Activated CD4-positive, alpha-beta T cell treated with anti-CD3 and anti-CD28 coated beads, Interleukin-2, Interleukin-4, amounts not matched to agents 100 ng/mL and 50 ng/mL, durations not matched to agents 16 hours and 8 hours (primary cell): ENCODE measurements at places on chromosomes 7 and 10.

- DNase-seq = no peak
These were observed 27.2 kb downstream of the NUDCD3 start for GRCh38 chr7:44463169-44463808.

- DNase-seq = peak; percentile 18
These were observed 131.4 kb downstream of the PRPF18 start for GRCh38 chr10:13717936-13718772.

- DNase-seq = no peak
These were observed 54.9 kb upstream of the ABCB5 start for GRCh38 chr7:20560325-20561180.

GRCh38 chr7:56087445-56087844 is 5.3 kb downstream of the PHKG1 start:
- no peak for DNase-seq

- no peak for DNase-seq
These were observed 724.8 kb downstream of the INHBA start for GRCh38 chr7:40978047-40978446.

DNA sequence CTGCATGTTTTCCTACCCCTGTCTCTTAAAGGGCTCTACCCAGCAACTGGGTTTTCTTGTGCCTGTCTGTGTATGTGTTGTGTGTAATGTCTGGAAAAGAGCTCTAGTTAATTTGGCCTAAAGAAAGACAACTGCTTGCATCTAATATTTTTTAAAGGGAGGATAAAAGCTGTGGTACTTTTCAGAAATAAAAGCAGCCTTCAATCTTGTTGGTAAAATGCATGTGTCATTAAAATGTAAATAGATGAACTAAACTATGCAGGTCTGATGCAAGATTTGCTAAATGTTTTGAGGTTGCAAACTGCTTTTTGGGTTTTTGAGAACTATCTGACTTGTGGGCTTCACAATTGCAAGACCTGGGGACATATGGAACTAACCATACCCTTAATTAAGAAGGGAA is 445.3 kb downstream of the HTR7 start:
- no peak for DNase-seq

DNA sequence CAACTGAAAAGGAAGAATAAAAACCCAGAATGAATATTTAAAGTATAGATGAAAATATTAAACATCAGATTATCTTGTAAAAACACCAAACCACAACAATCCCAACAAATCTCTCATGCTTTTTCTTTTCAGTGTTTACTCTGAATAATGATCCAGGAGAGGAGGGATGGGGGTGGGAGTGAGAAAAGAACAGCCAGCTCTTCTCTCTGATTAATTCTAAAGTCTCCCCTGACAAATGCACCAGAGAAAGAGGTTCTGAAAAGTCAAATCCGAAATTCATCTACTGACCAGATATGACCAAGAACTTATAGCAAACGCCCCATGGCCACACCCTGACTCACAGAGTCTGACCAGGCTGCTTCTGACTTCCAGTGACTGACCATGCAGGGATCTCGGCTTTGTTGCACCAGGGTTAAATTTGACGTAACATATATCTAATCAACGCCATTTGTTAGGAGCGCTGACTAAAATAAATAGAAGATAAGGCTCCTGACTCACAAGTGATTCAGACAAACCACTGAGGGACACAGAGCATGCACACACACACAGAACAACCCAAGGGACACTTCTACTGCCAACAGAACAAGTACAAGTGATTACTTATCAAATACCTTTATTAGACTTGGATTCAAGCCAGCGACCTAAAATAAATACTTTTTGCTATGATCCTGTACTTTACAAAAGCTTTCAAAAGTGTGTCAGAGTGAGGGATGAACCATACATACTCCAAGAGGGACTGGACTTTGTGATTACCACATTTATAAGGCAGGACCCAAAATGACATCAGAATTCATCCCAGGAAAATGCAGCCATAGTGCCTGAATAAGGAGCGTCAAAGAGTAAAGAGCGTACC is 9.3 kb upstream of the SPOCK2 start:
- no peak for DNase-seq

- DNase-seq = no peak
These were observed 341.9 kb downstream of the PTPRN2 start for GRCh38 chr7:158245724-158246041.

DNA sequence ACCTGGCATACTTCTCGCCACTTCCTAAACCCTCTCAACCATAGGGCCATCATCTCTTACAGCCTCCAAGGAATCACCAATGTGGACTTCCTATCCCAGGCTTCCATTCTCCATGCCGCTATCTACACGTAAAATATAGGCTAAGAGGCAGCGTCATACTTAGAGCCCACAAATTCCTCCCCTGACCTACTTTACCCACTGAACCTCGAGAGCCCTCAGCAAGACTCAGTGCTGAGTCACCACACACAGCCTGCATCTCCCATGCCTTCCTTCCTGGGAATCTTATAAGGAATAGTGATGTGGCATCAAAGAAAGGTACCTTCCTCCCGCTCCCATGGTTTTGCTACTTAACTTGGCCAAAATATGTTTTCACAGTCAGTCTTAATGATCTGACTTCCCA is 435.6 kb upstream of the NFE2L3 start:
- no peak for DNase-seq

DNA sequence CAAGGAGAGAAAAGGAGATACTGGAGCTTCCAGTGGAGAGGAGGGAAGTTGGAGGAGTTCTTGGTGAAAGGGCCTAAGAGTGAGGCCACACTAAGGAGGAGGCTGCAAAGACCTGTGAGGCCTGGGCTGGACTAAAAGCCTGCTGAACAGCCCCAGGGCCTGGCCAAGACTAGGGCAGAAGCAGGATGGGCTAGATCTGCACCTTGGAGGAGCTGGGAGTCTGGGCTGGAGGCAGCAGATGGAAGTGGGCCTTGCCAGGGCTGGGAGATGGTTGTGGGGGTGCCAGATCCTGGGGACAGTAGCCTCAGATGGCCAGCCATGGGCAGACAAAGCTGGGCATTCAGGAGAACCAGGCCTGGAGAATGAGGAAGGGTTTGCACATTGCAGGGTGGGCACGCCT is 6.5 kb upstream of the PURB start:
- DNase-seq = no peak

DNA sequence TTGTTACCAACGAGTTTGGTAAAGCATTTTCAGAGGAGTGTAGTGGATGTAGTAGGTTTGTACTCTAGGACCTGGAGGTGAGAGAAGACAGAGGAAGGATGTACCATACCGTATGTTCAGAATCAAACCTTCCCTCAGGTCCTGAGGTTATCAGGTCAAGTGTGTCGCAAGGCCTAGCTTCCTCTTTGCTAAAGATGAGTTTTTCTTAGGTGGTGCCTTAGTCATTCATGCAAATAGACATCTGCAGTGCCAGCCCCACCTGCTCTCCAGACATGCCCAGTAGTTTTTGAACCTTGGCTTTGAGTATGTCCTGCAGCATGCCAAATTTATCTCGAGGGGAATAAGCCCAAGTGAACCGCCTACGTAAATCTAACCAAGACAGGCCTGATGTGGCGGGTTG is 71.3 kb downstream of the HDAC9 start:
- no peak for DNase-seq

DNA sequence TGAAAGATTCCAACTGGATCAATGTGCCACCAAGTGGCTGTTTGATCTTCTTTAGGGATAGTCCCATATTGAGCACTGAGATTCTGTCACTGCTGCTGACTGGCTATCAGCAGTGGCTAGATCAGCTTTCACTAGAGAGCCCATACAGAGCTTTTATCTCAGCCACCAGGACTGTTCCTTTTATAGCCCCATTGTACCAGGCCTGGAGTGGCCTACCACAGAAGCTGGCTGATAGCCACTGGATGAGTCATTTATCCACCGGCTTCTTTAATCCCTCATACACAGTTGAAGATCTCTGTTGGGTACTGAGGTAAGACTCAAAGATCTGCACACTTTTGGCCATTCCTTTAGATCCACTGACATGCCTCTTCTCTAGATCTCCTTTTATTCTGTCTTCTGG is 1101.1 kb downstream of the SORCS3 start:
- no peak for DNase-seq

- no peak for DNase-seq
These were observed 182.3 kb downstream of the PPP1R9A start for GRCh38 chr7:95089414-95090315.

DNA sequence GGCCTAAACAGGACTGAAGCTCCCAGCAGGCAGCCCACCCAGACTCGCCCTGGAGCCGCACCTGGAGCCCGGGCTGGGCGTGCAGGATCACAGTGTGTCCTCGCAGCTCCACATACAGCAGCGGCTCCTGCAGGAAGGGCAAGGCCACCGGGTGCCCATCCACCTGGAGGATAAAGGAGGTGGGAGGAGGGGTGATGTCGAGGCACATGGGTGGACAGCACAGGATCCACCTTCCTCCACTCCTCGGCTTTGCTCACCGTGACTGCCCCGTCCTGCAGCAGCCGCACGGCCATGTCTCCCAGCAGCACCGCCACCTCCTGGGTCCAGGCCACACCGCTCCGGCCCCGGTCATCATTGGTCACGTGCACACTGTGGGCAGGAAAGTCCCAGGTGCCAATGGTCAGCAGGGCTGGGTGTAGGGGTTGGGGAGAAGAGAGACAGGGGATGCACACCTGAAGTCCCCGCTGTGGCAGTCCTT is 16.8 kb downstream of the ATP6V1F start:
- DNase-seq = no peak

DNA sequence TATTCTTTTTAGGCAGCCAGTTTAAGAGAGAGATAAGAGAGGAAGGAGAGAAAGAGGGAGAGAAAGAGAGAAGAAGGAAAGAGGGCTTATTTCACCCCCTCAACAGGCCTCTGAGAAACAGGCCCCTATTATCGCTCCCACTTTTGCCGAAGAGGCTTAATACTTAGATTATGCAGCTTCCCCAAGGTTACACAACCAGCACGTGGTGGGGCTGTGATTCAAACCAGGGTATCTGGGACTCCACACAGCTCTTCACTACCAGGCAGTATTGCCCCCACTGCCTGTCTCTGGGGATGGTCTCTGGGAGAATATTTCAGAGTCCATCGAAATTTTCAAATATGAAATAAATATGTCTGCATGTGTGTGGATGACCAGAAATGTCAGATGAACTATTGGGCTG is 3.0 kb downstream of the GIMAP1 start:
- DNase-seq = no peak

- DNase-seq = no peak
These were observed 34.5 kb upstream of the BPGM start for GRCh38 chr7:134612197-134612596.

DNA sequence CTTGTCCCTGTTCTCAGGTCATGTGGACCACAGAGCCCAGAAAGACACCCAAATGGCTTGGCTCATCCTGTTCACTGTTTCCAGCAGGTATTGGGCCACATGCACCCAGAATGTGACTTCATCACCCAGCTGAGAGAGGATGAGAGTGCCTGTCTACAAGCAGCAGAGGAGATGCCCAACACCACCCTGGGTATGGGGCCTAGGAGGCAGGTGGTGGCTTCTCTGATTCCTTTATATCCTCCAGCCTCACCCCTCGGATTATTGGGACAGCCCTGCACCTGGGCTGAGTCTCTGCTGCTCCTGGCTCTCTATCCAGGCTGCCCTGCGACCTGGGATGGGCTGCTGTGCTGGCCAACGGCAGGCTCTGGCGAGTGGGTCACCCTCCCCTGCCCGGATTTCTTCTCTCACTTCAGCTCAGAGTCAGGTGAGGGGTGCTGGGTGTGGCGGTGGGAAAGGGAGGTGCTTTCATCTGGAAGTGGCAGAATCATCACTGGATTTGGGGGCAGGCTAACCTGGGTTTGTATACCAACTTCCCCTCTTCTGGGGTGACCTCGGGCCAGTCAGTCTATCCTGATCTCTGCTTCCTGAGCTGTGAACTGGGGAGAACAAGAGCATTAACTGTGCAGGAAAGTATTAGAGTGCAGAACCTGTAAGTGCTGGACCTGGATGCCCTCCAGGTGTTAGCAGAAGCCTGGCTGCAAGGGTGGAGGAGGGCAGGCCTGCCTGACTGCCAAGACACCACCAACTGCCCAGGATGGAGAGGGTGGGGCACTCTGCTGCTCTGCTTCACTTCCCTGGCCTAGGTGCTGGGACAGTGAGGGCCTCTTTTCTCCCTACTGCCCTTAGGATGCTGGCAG is 5.2 kb downstream of the GHRHR start:
- no peak for DNase-seq

DNA sequence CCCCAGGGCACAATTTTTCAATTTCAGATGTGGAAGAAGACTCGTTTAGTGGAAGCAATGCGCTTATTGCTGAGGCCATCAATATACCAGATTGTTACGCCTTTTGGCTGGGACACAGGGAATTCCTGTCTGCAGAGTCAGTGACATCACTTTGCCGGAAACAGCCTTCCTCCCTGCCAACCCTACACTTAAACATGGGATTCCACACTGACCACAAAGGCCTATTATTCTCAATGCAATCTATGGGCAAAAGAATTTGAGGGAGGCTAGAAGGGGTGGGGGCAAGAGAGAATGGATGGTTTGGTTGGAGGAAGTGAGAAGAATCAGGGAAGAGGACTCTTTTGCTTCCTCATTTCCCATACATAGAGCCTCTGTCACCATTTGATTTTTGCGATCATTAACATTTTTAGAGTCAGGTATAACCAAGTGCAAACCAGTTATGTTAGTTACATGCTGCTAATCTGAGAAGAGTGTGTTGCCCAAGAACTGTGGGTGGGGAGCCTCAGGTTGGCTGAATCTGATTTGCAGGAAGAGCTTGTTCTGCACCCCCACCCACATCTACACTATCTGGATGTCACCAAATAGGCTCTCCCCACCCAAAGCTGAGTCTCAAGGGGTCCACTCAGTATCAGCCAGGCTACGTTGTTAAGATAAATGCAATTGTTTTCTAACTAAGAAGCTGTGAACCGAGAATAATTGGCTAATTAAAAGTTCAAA is 58.2 kb downstream of the ENTPD1 start:
- DNase-seq = no peak

DNA sequence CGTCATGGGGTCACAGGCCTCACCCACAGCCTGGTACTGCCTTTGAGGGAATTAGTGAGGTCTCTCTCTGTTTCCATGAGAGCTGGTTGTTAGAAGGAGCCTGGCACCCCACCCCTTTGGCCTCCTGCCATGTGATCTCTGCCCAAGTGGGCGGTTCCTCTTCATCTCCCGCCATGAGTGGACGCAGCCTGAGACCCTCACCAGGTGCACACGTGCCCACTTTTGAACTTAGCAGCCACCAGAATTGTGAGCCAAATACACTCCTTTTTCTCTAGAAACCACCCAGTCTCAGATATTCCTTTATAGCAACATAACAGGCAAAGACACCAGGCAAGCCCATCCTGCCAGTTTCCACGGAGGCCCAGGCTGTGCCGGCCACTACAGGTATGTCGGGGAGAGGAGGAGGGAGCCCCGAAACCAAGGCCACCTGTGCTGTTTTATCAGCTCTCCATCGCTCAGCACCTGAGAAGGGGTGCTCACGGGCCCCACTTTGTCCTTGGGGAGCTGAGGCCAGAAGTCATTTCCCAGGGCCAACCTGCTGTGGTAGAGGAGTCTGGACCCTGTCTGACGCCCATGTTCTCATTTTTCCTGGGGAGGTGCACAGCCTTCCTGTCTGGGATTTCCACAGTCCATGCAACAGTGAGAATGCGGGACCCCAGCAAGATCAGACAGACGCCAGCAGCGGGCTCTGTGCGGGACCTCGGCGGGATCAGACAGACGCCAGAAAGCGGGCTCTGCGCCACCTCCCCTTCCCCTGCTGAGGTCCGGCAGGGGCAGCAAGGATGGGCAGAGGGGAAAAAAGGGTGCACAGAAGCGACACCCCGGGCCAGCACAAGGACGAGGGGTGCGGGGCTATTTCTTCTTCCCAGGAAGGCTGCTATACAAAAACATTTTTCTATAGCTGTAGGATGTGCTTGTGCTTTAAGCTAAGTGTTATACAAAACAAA is 220.5 kb downstream of the ELFN1 start:
- no peak for DNase-seq

- no peak for DNase-seq
These were observed 27.1 kb downstream of the ACSM6 start for GRCh38 chr10:95221124-95221523.
